ENCODE measurements at places on chromosomes 13 and 19.

DNA sequence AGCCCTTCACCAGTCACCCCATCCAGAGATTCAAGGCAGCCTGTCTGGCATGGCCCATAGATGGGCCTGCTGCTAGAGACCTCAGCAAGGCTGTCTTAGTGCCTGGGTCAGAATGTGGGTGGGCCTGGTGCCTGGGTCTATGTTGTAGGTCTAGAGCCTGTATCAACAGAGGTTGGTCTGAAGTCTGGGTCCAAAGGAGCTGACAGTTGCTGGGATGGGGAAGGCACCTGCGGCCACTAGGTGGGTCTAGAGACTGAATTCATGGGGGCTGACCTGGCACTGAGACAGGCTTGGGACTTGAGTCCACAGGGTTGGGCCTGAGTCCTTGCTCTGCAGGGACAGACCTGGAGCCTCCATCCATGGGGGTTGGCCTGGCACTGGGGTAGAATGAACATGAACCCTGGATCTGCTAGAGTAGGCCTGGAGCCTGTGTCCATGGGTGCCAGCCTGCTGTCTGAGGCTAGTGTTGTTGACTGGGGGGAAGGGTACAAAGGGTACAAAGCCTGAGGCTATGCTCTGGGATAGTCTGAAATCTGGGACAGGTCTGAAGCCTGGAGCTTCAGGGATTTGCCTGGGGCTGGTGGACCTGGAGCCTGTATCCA, 516.8 kb downstream of the OLFM4 start:
- no peak for DNase-seq

- no peak for DNase-seq
Observed at GRCh38 chr13:78228940-78229339, 310.3 kb upstream of the EDNRB start.

- DNase-seq = no peak
Observed at GRCh38 chr13:112664501-112665203, 25.2 kb upstream of the ATP11A start.

DNA sequence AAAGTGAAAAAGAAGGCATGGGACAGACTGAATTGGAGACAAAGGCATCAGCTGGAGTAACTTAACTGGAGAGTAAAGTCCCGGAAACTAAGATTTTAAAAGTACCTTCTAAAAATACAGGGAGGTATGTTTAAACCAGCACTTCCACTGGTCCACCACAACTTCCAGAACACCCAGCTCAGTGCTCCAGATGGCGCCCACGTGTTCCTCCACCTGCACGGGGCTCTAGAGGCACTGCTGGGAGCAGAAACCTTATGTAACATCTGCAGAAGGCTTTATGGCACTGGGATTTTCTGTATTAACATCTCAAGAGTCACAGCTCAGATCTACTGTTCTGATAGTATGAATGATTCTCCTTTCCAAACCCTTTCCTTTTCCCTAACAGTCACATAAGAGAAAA, 252.1 kb downstream of the DCLK1 start:
- DNase-seq = no peak

- DNase-seq = no peak
Observed at GRCh38 chr13:41122838-41123237, 9.8 kb downstream of the KBTBD6 start.

DNA sequence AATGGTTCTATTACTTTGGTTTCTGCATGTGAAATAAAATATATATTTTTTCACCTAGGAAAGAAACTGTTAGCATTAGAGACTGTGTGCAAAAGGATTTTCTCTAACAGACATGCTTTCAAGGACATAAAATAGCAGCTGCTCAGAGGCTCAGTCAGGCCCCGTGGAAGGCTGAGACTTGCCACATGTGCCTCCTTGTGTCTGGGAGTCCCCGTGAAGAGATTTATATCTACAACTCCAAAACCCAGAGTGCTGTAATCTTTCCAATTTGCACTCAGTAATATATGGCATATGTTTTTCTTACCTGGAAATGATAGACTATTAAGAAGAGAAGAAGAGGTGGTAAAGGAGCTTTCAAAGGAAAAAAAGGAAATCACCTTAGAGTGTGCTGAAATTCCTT, 371.6 kb upstream of the OBI1 start:
- DNase-seq = no peak

GRCh38 chr13:80783926-80784565, 443.1 kb upstream of the SPRY2 start:
- DNase-seq = no peak

GRCh38 chr19:35085947-35086346, 29.7 kb upstream of the FXYD3 start:
- no peak for DNase-seq

DNA sequence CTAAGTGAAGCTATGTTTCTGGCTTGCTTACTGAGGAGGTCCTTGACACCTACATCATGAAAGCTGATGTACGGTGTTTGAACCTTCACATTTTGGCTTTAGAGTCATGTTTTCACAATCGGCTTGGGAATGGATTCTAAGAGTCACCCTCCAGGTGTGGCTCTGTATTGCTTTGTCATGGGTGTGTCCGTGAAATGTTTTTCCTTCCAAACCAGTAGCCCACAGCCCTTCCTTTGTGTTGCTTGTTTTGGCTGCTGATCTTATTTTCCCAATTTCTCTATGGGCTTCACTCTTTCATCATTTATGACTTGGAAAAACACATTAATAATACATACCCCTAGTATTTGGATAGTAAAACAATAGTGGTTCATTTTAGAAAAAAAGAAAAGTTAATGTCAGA, 240.6 kb downstream of the GGACT start:
- DNase-seq = no peak

DNA sequence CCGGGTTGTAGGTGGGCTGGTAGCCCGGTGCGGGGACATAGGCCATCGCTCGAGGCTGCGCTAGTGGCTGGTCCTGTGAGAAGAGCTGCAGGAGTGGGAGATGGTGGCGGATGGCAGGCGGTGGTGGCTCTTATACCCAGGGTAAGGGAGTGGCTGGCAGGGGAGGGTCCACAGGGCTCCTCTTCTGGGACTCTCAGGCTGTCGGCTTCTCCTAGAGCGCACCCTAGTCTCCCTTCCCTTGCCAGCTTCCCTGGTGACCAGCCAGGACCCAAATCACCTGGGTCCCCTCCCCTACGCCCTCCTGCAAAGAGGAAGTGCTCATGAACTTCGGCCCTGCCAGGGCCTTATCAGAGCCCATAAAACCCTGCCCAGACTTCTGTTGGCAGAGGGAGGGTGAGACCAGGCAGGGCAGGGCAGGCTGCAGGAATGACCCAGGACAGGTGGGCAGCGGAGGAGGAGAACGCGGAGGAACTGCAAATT, at the start of gene LGALS4:
Gene LGALS4 (minus strand): TSS at position 105 of the 480 bp plus-strand sequence. CDS start 59 bp downstream, at position 46.
- DNase-seq = no peak

GRCh38 chr19:33472691-33473652, 48.6 kb downstream of the PEPD start:
- no peak for DNase-seq

- no peak for DNase-seq
Observed at GRCh38 chr19:42498169-42498757, 30.0 kb downstream of the CEACAM1 start.

Data from esophagus squamous epithelium (tissue), 5 donors.